Activated T-helper 1 cell treated with anti-CD3 and anti-CD28 coated beads, Interleukin-12 subunit alpha, Interleukin-12 subunit beta, Interleukin-2, Interleukin-4 antibody, amounts not matched to agents 30 ng/mL and 10 ng/mL and 1 ng/mL, durations not matched to agents 14 hours and 24 hours and 36 hours (primary cell): ENCODE measurements at places on chromosomes 2 and 18. TPM values are rescaled to one million over a fixed set of nuclear protein-coding genes. Genes with fewer than 3 reads are reported as not detected.
A peak's percentile ranks its signal among the peaks of the same experiment; 100 is the strongest.

The CAVIN2 gene
- not detected in 2 replicates for total RNA-seq

The FKBP1B gene
- total RNA-seq = 0.47 and 0.71 TPM in 2 replicates

The OR6B2 gene
- total RNA-seq = not detected in 2 replicates

The FABP1 gene
- not detected in 2 replicates for total RNA-seq

The CD8A gene
- 2.2 and 2.4 TPM in 2 replicates for total RNA-seq

The L3MBTL4 gene
- total RNA-seq = 0.26 and 0.29 TPM in 2 replicates

The RFTN2 gene
- total RNA-seq = not detected in 2 replicates

The MAP3K19 gene
- not detected in 2 replicates for total RNA-seq

The AFTPH gene
- total RNA-seq = 42.4 and 43.4 TPM in 2 replicates

The SRD5A2 gene
- not detected in 2 replicates for total RNA-seq

The PJVK gene
- total RNA-seq = 1.1 and 2.5 TPM in 2 replicates

The MRPL33 gene
- 55.4 and 55.9 TPM in 2 replicates for total RNA-seq

- no peak within 1 kb of the TSS for H3K27ac ChIP-seq
- no peak within 1 kb of the TSS for H3K4me3 ChIP-seq
- H3K4me1 ChIP-seq = no peaks in the 10 kb centered on the region
- H3K36me3 ChIP-seq = peaks cover 3% of the 10 kb centered on the region
Observed at GRCh38 chr18:21242141-21242779, at the start of gene GREB1L. GREB1L (plus strand) TSS chr18:21242232; CDS start chr18:21383519, 141,287 bp downstream.

- H3K36me3 ChIP-seq = no peaks in the 10 kb centered on the region
- no peak overlapping the region for H3K4me3 ChIP-seq
- no peak for DNase-seq
- H3K4me1 ChIP-seq = no peaks in the 10 kb centered on the region
- no peaks in the 10 kb centered on the region for H3K27me3 ChIP-seq
Observed at GRCh38 chr2:78498125-78498524, 527.4 kb upstream of the REG3G start.

GRCh38 chr2:23615216-23616020, 230.4 kb downstream of the KLHL29 start:
- H3K4me3 ChIP-seq = no peak overlapping the region
- H3K36me3 ChIP-seq = no peaks in the 10 kb centered on the region
- no peak for DNase-seq
- peaks cover 8% of the 10 kb centered on the region for H3K4me1 ChIP-seq
- H3K27ac ChIP-seq = no peak overlapping the region
- H3K27me3 ChIP-seq = peaks cover 3% of the 10 kb centered on the region

- no peaks in the 10 kb centered on the region for H3K27me3 ChIP-seq
- no peak overlapping the region for H3K4me3 ChIP-seq
- no peak overlapping the region for H3K27ac ChIP-seq
- H3K36me3 ChIP-seq = no peaks in the 10 kb centered on the region
- H3K4me1 ChIP-seq = no peaks in the 10 kb centered on the region
Observed at GRCh38 chr2:2464643-2465042, 133.6 kb upstream of the MYT1L start.

DNA sequence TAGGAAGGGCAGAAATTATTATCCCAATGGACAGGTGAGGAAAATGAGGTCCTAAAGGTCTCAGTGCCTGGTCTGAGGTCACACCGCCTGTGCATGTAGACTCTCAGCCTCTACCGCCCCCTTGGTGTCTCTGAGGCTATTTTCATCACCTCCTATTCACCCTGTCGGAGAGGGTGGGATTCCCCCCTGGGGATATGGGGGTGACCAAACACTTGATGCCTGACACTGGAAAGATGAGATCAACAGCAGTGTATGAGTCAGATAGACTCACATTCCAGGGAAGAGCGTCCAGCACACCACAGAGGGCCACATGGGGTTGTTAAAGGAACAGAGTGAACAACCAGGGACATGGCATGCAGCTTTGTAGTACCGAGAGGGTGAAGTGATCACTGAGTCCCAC, 199.7 kb downstream of the SMAD2 start:
- H3K36me3 ChIP-seq = no peaks in the 10 kb centered on the region
- H3K27ac ChIP-seq = no peak overlapping the region
- H3K4me1 ChIP-seq = no peaks in the 10 kb centered on the region

GRCh38 chr2:8222979-8223694, 458.7 kb upstream of the ID2 start:
- H3K4me1 ChIP-seq = peaks cover 7% of the 10 kb centered on the region
- DNase-seq = no peak
- no peak overlapping the region for H3K27ac ChIP-seq
- peaks cover 6% of the 10 kb centered on the region for H3K36me3 ChIP-seq

DNA sequence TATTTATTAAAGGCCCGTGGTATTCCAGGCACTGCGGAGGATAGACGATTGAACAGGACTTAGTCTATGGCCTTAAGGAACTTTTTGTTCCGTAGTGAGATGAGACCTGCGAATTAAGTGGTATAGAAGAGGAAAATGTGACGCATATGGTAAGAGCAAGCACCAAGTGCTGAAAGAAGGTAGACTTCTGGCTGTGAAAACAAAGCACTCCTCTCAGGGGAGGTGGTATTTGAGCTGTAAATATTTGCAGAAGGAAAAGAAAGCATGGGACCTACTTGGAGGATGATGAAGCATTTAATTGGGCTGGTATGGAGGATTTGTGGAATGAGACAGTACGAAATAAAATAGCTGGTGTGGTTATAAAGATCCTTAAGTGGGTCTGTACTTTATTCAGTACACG, 62.5 kb downstream of the GPR39 start:
- DNase-seq = no peak
- no peak overlapping the region for H3K27ac ChIP-seq
- H3K4me3 ChIP-seq = no peak overlapping the region
- H3K36me3 ChIP-seq = no peaks in the 10 kb centered on the region

DNA sequence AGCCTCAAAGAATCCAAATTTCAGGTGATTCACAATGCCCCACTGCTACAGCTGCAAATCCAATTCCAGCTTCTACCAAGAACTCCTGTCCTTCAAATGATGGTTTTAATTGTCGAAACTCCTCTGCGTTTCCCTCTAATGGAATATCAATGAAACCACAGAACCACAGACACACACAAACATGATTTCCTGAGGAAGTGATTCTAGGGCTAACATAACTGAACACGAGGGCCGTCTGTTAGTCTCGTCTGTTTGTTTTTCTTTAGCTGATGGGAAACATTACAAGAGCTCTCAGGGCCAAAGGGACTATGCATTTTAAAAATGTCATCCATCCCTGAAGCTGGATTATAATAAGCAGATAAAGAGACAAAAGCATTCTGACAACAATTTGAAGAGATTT, 59.4 kb downstream of the RNF152 start:
- no peak for DNase-seq
- H3K27me3 ChIP-seq = peaks cover 13% of the 10 kb centered on the region
- H3K4me1 ChIP-seq = peaks cover 11% of the 10 kb centered on the region
- no peak overlapping the region for H3K4me3 ChIP-seq

GRCh38 chr18:64695851-64696553, 547.1 kb upstream of the LINC00305 start:
- H3K27ac ChIP-seq = no peak overlapping the region
- no peaks in the 10 kb centered on the region for H3K27me3 ChIP-seq
- H3K4me1 ChIP-seq = no peaks in the 10 kb centered on the region
- no peak overlapping the region for H3K4me3 ChIP-seq
- no peak for DNase-seq
- no peaks in the 10 kb centered on the region for H3K36me3 ChIP-seq

DNA sequence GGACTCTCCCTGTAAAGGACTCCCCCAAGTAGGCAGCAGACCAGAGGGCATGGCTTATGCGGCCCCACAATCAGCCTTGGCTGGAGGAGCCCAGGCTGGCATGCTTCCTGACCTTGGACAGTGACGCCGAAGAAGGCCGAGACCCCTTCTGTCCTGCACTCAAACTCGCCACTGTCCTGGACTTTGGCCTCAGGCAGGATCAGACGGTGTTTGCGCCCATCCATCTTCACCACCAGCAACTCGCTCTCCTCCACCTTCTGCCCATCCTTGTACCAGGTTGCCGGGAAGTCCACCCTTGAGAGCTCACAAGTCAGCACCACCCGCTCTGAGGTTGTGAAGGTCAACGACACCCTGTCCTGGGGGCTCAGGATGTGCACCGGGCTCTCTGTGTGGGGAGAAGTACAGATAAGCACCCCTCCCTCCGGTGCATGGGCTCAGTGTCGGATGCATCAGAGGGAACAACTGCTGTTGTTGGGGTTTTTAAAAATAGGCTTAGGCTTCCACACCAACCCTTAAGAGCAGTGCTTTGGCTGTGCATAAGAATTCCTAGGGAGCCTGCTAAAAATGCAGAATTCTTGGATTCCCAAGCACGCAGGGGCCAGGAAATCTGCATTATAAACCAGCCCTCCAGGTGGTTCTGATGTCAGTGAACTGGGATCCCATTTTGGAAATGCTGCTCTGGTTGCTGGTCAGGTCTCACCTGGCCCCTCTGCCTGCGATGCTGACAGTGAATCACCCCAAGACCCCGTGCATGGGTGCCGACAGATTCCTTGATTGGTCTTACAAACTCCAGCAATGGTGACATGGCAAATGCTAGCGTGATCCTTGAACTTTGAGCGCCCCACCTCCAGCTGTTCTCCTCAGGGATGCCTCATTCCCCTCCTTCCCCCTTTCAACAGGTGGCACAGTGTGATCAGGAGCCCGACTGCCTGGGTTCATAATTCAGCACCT, 5.9 kb downstream of the OBSL1 start:
- H3K36me3 ChIP-seq = no peaks in the 10 kb centered on the region
- no peak overlapping the region for H3K27ac ChIP-seq
- H3K4me3 ChIP-seq = no peak overlapping the region
- H3K4me1 ChIP-seq = no peaks in the 10 kb centered on the region

DNA sequence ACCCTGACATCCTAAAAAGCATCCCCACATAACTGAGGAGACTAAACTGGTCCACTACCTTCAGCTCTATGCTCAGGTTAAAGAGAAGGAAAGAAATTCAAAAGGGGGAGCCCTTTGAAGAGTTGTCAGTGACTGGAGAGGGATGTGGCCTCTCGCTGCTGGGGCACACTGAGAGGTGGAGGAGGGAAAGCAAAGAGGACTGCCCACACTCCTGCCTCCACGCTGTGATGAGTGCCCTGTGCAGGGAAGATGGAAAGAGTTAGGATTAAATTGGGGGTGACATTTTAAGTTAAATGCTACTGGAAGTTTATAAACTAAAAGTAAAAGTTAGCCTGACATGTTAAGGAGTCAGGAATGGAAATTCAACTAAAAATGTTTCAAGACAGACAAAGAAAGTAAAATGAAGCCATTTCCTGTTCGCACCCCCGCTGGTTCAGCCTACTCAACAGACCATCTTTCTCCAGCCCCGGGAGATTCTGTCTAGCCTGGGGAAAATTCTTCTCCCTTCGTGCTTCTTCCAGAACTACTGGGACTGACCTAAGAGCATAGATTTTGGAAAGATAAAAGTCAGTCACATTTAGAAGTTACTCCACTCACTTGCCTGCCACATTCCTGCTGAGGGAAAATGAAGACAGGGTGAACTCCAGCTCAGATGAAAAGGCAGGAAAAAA, 17.8 kb upstream of the INO80C start:
- no peak overlapping the region for H3K27ac ChIP-seq
- H3K36me3 ChIP-seq = no peaks in the 10 kb centered on the region
- H3K4me1 ChIP-seq = no peaks in the 10 kb centered on the region
- no peak for DNase-seq
- H3K27me3 ChIP-seq = no peaks in the 10 kb centered on the region

- no peak for DNase-seq
- H3K4me1 ChIP-seq = peaks cover 9% of the 10 kb centered on the region
- peak within 1 kb of the TSS; percentile 70 for H3K4me3 ChIP-seq
- no peaks in the 10 kb centered on the region for H3K36me3 ChIP-seq
- peaks cover 66% of the 10 kb centered on the region for H3K27me3 ChIP-seq
- peak within 1 kb of the TSS; percentile 49 for H3K27ac ChIP-seq
Observed at GRCh38 chr2:102619414-102620319, at the start of gene SLC9A2. SLC9A2 (plus strand) TSS chr2:102619553; CDS start chr2:102619849, 296 bp downstream.

DNA sequence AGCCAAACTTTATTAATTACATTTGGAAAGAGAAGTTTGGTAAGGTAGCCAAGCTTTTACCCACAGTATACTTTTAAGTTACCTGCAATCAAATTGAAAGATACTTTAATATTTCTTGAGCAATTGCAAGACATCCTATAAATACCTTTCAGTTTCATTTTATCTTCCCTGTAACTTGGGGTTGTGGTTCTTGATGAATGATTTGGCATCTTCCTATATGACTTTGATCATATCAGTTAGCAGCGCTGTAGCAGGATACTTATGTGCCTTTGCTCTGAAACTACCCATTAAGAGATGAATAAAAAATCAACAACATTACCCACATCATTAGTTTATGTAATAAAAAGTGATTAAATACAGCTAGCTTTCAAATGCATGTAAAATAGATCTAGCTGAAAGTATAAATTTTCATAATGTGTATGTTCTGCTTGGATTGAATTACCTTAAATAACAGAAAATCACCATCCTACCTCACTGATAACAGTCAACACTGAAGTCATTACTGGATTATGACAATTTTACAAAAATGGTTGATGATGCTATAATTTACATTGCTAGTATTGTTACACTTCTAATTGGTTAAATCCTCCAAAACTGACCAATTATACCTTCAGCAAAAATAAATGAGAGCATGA, 50.4 kb downstream of the MMADHC start:
- no peak overlapping the region for H3K4me3 ChIP-seq
- H3K4me1 ChIP-seq = peaks cover 13% of the 10 kb centered on the region
- no peak for DNase-seq
- no peaks in the 10 kb centered on the region for H3K36me3 ChIP-seq
- no peak overlapping the region for H3K27ac ChIP-seq

- H3K27ac ChIP-seq = no peak overlapping the region
- H3K36me3 ChIP-seq = no peaks in the 10 kb centered on the region
- H3K27me3 ChIP-seq = peaks cover 1% of the 10 kb centered on the region
- H3K4me3 ChIP-seq = no peak overlapping the region
- no peak for DNase-seq
Observed at GRCh38 chr2:239594772-239595608, 194.2 kb upstream of the HDAC4 start.

DNA sequence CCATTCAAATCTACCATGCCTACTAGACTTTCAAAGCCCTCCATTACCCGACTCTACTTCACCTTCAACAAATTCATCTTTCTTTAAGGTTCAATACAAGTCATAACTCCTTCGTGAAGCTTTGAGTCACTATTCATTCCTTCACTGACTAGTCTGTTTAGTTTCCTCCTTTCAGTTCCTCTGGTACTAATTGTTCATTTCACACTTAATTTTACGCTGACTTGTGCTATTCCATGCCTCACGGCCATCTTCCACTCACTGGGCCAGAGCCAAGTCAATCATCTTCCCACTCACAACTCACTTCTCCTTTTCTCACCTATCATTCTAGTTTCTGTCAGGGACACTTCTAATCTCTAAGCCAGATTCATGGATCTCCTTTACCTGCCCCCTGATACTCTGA, 136.2 kb downstream of the MTX2 start:
- no peaks in the 10 kb centered on the region for H3K36me3 ChIP-seq
- DNase-seq = no peak
- peaks cover 16% of the 10 kb centered on the region for H3K27me3 ChIP-seq

- no peak overlapping the region for H3K4me3 ChIP-seq
- no peaks in the 10 kb centered on the region for H3K4me1 ChIP-seq
- H3K27ac ChIP-seq = no peak overlapping the region
- no peak for DNase-seq
- no peaks in the 10 kb centered on the region for H3K36me3 ChIP-seq
Observed at GRCh38 chr2:174312581-174313234, 22.0 kb upstream of the SP9 start.

GRCh38 chr2:71796174-71796593, 342.8 kb downstream of the DYSF start:
- H3K27ac ChIP-seq = no peak overlapping the region
- DNase-seq = no peak
- H3K4me3 ChIP-seq = no peak overlapping the region
- no peaks in the 10 kb centered on the region for H3K36me3 ChIP-seq
- no peaks in the 10 kb centered on the region for H3K27me3 ChIP-seq
